ENCODE measurements at places on chromosomes 5 and 9.

GRCh38 chr9:87494970-87495471 is 2.6 kb upstream of the DAPK1 start:
- no peak for DNase-seq

DNA sequence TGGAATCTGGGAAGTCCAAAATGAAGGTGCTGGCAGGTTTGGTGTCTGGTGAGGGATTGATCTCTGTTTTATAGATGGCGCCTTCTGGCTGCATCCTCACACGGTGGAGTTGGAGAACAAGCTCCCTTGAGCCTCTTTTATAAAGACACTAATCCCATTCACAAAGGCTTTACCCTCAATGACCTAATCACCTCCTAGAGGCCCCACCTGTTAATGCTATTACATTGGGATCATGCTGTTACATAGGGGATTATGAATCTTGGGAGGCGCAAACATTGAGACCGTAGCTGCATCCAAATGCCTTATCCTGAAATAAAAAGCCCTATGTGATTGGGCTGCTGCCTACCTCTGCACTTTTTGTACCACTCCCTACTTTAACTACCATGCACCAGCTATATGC is 197.1 kb upstream of the HMHB1 start:
- DNase-seq = no peak

DNA sequence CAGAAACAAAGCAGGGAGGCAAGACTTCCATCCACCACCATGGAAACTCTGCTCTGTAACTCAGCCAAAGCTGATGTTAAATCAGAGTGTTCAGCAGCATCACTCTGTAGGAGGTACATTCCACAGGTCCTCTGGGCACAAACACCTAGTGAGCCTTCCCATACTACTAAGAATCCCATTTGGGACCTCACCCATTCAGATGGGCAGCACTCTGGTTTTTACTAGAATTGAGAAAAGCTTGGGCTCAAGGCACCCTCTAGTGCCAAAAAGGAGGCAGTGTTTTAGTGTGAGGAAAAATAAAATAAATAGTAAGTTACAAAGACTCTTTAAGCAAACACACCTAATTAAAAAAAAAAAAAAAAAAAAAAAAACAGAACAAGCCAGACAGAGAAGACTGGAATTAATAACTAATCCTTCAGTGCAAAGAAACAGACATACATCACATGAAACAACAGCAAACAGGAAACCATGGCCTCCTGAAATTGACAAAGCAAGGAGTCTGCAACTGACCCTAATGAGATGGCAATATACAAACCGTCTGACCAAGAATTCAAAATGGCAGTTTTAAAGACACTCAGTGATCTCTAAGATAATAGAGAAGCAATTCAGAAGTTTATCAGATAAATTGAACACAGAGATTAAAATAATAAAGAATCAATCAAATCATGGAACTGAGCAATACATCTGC is 159.5 kb downstream of the GNA14 start:
- DNase-seq = no peak

DNA sequence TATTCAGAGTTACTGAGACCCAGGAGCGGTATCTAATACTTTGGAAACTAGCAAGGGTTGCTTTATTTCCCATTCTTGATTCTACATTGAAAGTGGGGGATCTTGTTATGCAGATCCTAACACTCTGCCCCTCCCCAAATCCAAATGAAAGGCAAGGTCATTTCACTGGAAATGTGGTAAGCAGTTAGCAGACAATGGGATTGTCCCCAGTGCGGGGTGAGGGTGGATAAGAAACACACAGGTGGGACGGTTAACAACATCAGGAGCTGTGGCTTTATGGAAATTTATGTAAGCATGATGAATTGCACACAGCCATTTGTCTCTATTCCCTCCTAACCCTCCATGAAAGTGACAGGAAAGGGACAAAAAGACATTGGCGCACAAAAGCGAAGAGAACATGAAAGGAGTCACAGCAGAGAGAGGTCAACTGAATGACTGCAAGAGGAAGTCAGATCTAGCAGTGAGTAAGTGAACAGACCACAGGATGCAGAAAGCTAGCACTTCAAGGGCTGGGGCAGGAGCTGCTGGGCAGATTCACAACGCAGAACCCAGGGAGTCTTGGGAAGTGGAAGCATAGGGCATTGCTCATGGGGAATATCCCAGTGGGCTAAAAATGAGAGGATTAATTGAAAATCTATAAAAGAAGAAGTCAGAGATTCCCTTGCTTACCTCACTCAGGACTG is 184.4 kb downstream of the HSD17B3 start:
- no peak for DNase-seq

- no peak for DNase-seq
Observed at GRCh38 chr5:142474431-142475094, 149.7 kb upstream of the SPRY4 start.

GRCh38 chr9:123266655-123267399 is 1.6 kb downstream of the STRBP start:
- no peak for DNase-seq

DNA sequence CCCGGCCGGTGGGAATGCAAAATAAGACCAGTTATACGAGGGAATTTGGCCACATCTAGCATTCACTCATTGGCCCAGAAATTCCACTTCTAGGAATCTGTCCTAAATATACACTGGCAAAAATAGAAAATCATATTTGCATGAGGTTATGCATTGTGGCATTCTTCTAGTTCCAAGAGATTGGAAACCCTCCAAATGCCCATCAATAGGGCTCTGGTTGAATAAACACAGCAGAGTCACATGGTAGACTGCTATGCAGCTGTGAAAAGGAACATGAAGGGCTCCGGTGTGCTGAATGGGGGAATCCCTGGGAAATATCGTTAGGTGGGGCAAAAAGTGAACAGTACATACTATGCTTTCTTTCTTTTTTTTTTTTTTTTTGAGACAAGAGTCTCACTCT is 36.8 kb downstream of the PTGES start:
- DNase-seq = no peak

DNA sequence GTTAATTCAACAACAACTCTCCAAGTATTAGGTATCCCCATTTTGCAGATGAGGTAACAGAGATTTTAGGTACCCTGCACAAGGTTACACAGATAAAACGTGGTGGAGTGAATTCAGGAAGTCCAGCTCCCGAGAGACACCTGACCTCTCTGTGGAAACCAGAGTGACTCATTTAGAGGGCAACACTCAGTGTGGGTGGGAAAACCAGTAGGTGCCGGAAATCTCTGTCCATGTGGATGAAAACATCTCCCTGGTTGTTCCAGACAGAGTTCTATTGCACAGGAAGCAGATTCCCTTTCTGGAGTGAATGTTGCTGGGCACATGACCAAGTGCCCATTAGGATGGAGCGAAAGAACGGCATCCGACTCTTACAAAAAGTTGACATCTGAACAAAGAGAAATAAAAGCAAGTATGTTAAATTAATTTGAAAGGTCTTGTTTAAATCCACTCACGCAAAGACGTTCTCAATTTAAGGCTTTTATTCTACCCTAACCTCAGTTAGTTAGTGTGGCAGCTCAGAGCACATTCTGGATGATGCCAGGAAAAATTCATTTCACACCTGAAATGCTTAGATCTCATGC is 391.9 kb upstream of the WWC1 start:
- DNase-seq = no peak

DNA sequence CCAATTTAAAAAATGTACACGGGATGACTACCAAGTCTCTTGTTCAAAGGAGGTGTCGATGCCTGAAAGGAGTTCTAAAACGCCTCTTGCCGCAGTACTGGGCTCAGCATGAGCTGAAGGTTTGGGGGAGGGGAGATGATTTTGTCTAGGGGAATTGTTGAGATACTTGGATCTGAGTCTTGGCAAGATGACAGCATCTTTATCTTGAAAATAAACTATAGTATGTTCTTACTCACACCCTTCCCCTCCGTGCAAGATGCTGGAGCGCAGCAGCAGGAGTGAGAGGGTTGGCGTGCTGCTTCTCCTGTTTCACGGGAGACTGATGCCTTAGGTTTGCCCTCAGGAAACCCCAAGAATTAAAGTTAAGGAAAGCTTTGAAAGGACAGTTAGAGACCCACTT is 47.3 kb downstream of the FAM78A start:
- DNase-seq = no peak

GRCh38 chr9:116165912-116166311 is 12.3 kb downstream of the PAPPA start:
- no peak for DNase-seq

DNA sequence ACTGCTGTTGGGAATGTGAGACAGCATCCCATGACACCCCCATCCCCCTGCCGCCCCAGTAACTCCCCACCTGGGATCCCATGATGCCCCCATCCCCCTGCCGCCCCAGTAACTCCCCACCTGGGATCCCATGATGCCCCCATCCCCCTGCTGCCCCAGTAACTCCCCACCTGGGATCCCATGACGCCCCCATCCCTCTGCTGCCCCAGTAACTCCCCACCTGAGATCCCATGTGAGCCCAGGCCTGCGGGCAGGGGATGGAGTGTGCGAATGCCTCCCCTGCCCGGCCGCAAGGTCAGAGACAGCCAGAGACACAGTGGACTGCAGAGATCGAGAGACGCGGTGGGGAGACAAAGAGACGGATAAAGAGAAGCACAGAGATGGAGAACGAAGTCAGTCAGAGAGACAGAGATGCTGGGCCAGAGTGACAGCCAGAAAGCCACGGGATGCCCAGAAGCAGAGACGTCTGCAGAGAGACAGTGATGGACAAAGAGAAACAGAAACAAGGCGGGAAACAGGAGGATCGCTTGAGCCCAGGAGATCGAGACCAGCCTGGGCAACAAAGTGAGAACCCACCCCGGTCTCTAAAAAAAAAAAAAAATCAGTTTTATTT is 992 bp downstream of the SH2D3C start:
- no peak for DNase-seq

- DNase-seq = no peak
Observed at GRCh38 chr9:92402826-92403745, 1.3 kb downstream of the OGN start.

- no peak for DNase-seq
Observed at GRCh38 chr5:77379558-77380061, 112.5 kb downstream of the WDR41 start.

- no peak for DNase-seq
Observed at GRCh38 chr9:137575364-137575715, 3.4 kb downstream of the DPH7 start.

GRCh38 chr5:151318850-151319732 is 15.5 kb upstream of the SLC36A3 start:
- DNase-seq = no peak

DNA sequence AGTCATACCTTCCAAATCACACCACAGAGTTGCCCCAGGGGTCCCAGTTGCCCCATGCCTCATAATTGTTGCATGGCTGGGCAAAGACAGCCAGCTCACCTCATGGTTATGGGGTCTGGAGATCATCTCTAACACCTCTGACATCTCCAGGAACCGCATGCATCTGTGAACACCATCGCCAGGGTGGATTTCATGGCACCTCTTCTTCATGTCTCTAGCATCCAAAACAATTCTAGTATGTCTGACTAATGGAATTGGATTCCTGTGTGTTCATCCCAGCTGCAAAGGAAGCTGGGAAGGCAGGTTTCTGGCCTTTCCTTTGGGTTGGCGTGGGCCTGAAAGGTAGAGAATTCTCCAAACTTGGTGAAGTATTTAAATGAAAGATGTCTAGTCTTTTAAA is 122.3 kb upstream of the ABCA1 start:
- DNase-seq = no peak

DNA sequence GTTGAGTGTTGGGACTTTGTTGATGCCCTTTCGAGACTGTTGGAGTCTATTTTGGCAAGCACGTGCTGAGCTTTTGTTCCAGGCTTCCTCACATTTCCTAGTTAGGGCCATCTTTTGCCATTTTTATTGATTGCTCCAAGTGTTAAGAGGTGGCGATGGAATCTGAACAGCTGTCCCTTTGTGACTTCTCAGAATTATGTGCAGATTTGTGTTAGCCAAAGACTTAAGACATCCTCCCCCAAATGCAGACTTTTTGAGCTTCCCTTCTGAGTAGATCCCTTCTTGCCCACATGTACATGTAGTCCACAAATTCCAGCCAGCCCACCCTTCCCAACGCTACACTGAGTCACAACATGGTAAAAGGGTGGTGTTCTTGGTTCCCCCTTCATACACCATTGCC is 59.2 kb downstream of the SPIN1 start:
- no peak for DNase-seq

GRCh38 chr5:83498585-83498984 is 27.0 kb downstream of the VCAN start:
- no peak for DNase-seq

DNA sequence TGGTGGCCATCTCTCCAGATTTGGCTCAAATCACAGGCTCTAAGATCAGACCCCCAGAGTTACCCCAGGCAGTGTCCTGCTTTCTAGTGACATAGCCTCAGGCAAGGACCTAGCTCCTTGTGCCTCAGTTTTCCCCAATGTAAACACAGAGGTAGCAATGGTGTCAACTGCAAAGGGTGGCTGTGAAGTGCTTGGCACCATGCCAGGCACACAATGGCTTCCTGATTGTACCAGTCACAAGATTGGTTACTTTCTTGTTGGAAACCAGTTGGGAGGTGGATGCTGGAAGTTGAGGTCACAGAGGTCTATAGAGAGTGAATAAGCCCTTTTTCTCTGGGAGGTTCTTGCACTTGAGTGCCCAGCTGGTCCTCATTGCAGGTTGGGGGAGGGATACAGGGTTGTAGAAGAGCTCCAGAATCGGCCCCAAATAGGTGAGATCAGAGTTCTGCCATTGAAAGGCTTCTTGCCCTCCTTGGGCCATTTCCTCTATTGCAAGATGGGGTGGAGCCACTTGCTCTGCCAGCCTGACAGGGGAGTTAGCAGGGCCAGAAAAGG is 2.3 kb downstream of the STKLD1 start:
- no peak for DNase-seq

- DNase-seq = no peak
Observed at GRCh38 chr5:81081461-81081835, 121.3 kb downstream of the RASGRF2 start.

GRCh38 chr9:12416716-12417115 is 276.5 kb upstream of the TYRP1 start:
- no peak for DNase-seq

- no peak for DNase-seq
Observed at GRCh38 chr9:125325826-125326225, 64.2 kb downstream of the GAPVD1 start.

DNA sequence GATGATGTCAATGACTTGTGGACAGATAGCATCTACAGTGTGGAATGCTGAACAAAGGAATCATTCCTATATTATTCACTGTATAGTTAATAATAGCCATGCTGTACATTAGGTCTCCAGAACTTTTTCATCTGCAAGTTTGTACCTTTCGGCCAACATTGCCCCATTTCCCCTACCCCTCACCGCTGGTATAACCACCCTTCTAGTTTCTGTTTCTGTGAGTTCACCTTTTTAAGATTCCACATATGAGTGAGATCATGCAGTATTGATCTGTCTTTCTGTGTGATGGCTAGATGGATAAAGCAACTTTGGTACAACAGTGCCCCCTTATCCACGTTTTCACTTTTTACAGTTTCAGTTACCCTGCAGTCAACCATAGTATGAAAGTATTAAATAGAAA is 18.8 kb upstream of the ALDH1B1 start:
- DNase-seq = no peak

Data from activated CD4-positive, CD25-positive, alpha-beta regulatory T cell treated with anti-CD3 and anti-CD28 coated beads, Interleukin-2, amount 50 U/mL, for 16 hours (primary cell).